Fibroblast of lung (primary cell): ENCODE measurements at places on chromosomes 3 and 15.
A peak's percentile ranks its signal among the peaks of the same experiment; 100 is the strongest.

DNA sequence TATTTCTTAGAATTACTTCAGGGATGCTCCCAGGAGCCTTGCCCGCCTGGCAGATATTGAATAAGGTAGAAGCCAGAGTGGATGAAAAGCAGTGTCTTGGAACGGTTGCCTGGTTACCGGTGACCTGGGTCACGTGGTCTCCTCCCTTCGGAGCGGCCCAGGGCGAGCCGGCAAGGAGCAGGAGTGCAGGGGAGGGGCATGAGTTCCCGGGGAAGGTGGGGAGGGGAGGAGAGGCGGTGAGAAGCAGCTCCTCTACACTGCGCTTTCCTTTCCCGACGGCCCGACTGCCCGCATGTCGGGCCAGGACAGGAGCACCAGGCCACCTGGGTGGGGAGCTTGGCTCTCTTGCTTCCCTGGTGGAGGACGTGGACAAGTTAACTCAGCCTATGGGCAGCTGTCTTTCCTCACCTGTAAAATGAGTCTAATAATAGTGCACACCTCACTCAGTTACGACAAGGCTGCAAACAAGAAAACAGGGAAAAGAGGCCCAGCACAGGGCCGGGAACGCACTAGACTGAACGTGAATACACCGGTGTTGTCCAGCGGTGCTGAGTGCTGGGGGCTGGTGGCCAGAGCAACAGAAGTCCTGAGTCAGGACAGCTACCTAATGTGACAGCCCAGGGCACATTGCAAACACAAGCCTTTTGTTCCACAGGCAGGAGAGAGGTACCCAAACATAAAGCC lies 198.3 kb downstream of the ADAMTS9 start:
- DNase-seq: peak; percentile 22

- no peak for DNase-seq
These were observed 378.8 kb upstream of the RARB start for GRCh38 chr3:25049304-25049703.

DNA sequence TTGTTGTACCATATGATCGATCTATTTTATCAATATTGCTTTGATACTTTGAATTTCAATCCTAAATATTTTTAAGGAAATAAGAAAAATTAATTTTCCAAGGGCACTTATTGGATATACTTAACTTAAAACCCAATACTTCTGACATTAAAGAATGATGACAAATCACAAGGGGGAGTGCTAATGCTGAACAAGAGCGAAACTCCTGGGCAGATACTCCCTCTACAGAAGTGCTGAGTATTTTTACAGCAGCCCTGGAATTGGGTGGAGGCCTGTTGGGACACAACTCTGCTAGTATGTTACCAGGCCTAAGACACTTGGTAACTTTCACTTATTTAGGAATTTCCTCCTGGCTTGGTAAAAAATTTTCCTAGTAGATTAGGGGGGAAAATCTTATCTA lies 46.2 kb downstream of the DENND6A start:
- DNase-seq: peak; percentile 44

DNA sequence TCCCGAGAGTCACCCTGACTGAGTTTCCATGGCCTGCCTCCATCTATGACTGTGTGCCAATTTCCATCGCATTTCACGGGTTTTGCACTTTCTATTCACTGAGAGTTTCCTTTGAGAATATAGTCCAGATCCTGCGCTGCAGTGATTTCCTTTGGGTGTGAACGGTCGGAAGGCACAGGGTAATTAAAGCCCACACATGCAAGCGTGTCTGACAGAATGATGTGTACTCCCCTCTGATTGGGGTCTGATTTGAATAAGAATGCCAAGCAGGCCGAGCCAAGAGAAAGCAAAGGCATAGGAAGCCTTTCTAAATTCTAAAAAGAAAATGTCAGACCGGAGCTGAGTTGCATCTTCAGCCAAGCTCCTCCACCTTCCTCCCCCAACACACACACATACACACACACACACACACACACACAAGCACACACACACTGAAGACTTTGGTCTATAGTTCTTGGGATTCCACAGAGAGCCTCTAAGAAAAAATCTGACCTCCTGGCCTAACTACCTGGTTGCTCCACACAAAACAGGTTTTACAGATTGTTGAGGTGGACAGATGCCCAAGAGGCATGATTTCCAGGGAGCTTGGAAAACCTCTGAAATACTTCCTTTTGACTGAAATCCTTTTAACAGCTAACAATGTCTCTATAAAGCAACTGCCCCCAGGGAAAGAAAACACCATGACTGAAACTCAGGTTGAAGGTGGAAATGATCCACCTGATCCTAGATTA lies 59.7 kb upstream of the LRRN1 start:
- DNase-seq: no peak

GRCh38 chr3:32455609-32456428 lies 46.8 kb downstream of the CMTM6 start:
- no peak for DNase-seq

- peak; percentile 51 for DNase-seq
These were observed 23.9 kb upstream of the PLSCR2 start for GRCh38 chr3:146493221-146493620.

DNA sequence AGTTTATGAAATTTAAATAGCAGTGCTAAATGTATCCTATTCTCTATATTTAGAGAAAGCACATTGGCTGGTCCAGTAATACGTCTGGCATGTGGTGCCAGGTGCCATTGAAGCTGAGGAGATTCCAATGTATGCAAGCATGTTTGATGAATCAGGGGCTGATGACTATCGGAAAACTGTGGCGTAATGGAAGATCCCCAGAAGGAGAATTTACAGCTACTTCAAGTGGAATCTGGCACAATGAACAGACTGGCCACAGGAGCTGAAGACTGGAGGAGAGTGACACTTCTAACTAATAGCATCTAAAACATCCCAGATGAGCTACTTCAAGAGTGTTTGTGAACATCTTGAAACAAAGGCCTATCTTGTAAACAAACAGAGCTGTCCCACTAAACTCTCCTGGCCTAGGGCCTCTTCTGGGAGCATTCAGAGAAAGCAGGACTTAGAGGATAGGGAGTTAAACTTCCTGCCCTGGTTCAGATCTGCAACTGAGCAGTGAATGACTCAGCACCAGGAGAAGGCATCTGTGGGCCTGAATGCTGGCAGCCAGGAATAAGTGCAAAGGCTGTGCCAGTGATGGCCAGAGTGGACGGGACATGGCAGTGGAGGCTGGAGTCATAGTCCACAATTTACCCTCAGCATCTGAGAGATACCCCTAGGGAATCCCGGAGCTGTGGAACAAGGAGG lies 15.2 kb upstream of the ACTC1 start:
- peak; percentile 98 for DNase-seq

DNA sequence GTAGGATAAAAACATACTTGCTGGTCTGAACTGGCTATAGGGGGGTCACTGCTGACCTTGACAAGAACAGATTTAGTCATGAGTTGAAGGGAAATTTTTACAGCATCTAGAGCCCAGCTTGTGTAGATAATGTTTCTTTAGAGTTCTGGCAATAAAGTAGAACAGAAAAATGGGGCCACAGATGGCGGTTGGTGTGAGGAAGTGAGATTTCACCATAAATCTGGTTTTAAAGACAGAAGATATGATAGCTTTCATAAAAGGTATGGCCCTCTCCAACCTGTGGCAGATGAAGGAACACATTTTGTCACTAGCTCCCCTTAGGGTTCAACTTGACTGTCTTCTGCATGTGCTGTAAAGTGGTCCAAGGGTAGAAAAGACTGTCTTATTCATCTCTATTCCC lies 24.3 kb upstream of the IMPDH2 start:
- DNase-seq: no peak

- DNase-seq: peak; percentile 51
These were observed 51.6 kb upstream of the C15orf39 start for GRCh38 chr15:75149867-75150709.

DNA sequence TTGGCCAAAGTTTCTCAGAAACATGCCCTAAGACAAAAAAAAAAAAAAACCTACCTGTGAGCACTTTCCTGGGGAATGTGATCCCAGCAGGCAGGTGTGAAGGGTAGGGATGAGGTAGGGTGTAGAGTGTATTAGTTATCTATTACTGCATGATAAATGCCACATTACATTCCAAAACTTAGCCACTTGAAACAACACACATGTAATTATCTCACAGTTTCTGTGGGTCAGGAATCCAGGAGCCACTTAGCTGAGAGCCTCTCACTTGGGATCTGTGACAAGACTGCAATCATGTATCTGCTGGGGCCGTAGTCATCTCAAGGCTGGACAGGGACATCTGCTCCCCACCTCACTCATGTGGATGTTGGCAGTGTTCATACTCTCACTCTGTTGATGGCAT lies 18.9 kb upstream of the FBN1 start:
- no peak for DNase-seq

DNA sequence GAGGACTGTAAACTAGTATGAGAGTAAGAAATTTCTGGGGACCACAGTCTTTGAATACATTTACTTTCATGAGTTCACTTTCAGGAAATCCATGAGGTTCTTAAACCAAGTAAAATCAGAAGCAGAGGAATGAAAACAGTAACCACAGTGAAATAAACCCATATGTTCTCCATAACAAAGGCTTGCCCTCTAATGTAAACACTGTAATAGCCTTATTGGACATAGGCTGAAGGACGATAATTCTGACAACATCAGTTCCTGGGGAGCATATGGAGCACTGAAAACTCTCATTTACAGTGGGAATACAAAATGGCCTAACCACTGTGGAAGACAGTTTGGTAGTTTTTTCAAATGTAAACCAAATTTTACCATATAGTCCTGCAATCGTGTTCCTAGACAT lies 965.8 kb downstream of the NSUN3 start:
- DNase-seq: no peak

GRCh38 chr3:159069091-159069490 lies 267.2 kb downstream of the MFSD1 start:
- no peak for DNase-seq
